ENCODE measurements at places on chromosomes 3 and 15.
A peak's percentile ranks its signal among the peaks of the same experiment; 100 is the strongest.

DNA sequence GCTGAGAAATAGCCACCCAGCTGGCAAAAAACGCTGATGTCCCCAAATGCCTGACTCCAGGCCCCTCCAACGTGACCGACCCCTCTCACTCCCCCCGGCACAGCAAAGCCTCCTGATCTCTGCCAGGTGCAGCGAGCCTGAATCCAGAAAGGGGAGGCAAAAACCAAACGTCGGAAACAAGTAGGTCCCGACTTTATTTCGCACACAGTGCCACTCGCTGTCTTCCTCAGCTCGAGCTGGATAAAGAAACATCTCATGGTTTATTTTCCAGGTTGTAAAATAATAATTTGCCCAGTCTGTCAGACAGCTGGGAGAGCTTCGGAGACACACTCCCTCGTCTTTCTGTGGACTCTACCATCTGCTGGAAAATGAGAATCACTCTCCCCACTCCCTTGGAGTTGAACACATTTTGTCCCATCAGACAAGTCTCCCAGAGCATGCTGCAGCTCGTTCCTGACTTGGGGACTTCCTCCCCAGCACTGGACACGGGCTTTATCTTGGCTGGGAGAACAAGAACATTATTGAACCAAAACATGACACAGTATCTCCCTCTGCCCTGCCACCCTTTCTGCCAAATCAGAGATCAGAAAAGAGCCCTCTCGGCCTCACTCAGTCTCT lies 142.8 kb downstream of the NUP210 start:
- no peak for DNase-seq

DNA sequence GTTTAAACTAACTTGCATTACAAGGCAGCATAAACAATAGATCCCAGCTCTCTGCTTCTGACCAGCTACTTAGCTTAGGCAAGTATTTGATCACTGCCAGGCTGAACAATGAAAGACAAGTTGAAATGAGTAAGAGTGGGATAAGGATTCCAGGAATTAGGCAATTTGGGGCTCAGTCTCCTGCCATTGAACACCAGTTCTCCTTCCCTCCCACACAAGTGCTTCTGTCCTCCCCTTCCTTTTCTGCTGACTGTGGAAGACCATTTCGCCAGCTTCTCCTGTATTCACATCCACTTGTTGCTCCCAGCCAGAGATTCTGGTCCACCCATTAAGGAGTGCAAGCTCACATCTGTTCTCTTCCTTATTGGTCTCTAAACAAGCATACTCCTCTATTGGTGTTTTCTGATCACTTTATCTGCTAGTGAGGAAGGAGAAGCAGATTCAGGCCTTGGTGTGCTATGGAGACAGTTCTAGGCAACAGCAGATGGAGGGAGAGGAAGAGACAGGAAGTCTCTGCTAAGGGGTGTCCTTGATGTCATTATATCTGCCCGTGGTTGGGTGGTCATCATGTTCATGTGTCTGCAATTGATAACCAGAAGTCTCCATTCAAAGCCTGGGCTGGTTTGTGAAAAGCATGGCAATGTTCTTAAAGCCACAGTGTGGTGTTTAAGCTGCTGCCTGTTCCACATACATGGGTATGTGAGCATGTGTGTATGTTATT lies 121.5 kb downstream of the PLCL2 start:
- DNase-seq: no peak

DNA sequence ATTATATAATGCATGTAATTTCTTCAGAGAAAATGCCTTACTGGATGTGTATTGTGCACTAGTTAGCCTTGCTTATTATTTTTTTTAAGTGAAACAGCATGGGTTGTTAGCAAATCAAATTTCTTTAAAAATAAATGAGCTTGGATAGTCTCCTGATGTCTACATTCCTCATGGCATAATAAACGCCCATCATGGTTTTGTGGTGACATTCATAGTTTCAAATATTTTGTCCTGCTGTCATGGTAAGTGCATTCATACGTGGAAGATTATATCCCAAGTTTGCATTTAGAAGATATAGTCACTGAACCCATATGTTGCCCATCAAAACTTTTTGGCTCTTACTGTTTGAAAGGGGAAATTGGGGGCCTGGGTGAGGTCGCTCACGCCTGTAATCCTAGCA lies 130.7 kb downstream of the ALCAM start:
- no peak for DNase-seq

DNA sequence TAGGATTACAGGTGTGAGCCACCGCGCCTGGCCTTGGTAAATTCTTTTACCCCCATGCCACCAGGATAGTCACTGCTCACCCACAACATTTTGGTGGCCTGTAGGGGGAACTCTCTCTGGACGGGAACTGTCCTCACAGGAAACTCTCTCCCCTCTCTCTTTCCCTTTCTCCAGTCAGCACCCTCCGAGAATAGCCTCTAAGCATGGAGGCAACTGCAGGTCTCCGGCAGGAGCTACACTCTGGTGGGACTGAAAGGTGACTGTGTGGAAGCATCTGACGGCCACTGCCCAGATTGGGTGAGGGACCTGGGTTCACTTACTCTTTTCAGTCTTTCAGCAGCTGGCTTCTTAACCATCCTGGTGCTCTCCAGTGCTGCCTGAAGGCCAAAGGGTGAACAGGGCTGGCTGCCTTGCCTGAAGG lies 21.3 kb downstream of the TRANK1 start:
- DNase-seq: peak; percentile 25

GRCh38 chr3:156233876-156234275 lies 113.5 kb downstream of the KCNAB1 start:
- DNase-seq: no peak

DNA sequence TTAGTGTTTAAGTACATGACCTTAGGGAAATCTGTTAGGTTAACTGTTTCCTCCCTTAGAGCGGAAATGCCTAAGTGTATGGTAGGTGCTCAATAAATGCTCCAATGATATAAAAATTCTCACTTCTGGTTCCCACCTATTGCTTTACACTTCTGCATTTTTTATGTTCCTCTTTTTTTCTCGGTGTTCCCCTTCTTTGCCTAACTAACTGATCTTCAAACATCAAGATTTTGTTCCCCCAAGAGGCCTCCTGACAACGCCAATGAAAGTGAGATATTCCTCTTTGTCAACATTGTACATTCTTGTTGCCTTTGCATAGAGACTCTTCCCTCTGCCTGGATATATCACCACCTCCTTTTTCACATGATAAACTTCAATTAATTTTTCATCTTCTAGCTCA lies 17.4 kb downstream of the SLC35A5 start:
- DNase-seq: no peak

- no peak for DNase-seq
Observed at GRCh38 chr15:31845791-31846190, 184.5 kb upstream of the CHRNA7 start.

DNA sequence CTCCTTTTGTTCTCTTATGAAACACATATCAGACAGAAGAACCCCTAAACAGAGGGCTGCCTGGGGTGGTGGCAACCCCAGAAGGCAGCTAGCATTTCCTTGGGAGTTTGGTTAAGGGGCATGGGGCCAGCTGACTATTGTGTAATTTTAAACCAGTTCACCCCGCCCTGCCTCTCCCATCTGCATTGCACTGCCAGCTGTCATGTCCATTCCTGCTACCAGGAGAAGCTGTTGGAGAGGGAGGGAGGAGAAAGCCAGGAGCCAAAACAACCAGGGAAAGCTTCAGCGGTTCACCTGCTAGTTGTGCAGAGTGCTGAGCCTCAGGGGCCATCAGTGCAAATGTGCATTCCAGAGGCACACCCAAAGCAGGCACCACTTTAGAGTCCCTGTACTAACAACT lies 47.6 kb upstream of the ATP1B3 start:
- DNase-seq: no peak

- DNase-seq: no peak
Observed at GRCh38 chr3:159131376-159131775, 329.5 kb downstream of the MFSD1 start.

DNA sequence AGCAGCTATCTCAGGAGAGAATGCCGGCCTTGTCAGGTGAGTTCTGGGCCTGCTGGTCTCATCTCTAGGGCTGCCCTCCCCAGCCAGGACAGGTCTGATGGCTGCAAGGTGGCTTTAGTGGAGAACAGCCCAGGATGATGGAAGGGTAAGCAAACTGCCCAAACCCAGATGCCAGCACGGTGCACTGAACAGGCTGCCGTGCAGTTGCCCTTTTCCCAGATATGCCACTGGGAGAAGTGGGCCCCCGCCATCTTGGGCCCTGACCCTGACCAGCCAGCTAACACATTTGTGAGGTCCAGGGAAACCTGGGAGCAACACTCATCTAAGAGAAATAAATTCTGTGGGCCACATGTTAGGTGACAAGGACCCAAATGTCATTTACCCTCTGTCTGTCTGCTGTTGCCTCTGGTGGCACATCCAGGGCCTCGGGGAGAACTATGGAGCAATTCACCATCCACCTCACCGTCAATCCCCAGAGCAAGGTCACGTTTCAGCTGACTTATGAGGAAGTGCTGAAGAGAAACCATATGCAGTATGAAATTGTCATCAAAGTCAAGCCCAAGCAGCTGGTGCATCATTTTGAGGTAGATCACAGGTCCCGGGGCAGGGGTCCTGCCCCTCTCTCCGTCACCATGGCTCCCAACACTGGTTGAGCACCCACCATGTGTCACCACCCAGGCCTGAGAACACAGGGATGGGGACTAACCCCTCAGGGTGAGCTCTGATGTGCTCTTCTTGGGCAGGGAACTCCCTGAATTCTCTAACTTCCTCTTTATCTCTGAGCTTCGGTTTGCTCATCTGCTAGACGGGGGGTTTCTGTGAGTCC lies 1.8 kb downstream of the ITIH1 start:
- no peak for DNase-seq

DNA sequence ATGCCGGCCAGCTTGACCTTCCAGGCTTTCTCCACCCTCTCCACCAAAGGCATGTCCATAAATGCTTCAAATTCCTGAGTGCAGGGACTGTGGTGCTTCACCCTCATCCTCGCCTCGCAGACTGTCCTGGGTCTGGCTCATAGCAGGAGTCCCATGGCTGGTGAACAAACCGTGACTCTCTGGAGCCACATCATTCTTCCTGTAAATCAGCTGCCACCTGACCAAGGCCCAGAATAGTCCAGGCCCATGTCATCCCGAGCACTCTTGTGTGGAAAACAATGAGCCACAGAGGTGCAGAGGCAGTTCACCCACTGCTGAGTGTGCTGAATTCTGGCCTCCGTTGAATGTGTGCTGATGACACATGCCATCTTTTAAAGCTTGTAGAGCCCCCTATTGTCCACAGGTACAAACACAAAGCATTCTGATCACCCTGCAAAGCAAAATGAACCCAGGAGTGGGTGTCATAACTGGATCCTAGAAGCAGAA lies 68.6 kb downstream of the ABHD5 start:
- no peak for DNase-seq

GRCh38 chr3:186589856-186590579 lies 19.5 kb downstream of the DNAJB11 start:
- DNase-seq: peak; percentile 36

GRCh38 chr3:76405196-76405595 lies 619.8 kb upstream of the ZNF717 start:
- no peak for DNase-seq

GRCh38 chr3:25292595-25292994 lies 135.5 kb upstream of the RARB start:
- DNase-seq: no peak

GRCh38 chr3:28853830-28854229 lies 427.0 kb upstream of the RBMS3 start:
- DNase-seq: no peak

DNA sequence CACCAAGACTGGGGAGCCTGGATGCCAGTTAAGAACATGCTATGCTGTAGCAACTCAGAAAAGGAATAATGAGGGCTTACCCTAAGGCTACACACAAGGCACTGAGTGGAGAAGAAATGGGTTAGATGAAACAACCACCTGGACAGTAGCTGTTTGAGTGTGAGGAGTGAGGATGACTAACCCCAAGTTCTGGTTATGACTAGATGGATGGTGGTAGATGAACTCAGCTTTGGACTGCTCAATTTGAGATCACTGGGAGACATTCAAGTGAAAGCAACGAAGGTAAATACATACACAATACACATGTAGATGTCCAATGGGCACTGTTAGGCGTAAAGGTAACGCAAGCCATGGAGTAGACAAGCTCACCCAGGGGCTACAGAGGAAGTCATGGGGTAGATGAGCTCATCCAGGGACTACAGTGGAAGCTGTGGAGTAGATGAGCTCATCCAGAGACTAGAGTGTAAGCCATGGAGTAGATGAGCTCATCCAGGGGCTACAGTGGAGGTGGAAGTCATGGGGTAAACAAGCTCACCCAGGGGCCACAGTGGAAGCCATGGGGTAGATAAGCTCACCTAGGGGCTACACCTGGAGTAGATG lies 98.3 kb downstream of the ANO10 start:
- DNase-seq: peak; percentile 21

DNA sequence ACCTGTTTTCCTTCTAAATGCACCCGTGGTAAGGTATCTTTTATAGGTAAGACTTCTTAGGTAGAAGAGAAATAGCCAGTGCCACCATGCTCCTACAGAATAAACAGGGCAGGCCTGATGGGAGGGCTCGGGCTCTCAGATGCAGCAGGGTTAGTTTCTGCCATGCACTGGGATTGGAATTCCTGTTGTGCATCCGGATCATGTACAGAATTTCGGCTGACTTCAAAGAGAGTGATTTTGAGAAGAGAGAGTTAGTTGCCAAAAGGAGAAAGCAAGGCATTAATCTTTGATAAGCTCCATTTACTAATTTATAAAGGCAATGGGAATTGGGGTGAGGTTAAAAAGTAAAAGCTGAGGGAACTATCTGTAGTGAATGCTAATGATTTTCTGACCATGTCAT lies 211.2 kb downstream of the WDR72 start:
- no peak for DNase-seq

GRCh38 chr3:194537732-194538247 lies 51.0 kb upstream of the ATP13A3 start:
- DNase-seq: no peak

DNA sequence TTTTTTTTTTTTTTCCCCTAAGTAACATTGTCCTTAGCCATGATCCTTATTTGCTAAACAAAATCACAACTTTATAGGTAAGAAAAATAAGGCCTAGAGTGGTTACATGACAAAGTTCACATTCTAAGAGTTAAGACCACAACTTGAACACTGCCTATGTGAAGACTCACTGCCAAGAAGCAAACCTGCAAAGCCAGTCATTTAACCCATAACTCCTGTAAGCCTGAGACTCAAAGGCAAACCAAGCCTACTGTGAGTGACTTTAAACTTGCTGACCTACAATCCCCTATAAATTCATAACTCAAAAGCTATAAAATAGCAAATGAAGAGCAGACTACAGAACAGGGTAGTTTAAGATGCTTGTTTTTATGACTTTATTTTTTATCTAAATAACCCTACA lies 12.9 kb upstream of the ANKRD28 start:
- DNase-seq: no peak
